ENCODE measurements at places on chromosomes 4 and X.

DNA sequence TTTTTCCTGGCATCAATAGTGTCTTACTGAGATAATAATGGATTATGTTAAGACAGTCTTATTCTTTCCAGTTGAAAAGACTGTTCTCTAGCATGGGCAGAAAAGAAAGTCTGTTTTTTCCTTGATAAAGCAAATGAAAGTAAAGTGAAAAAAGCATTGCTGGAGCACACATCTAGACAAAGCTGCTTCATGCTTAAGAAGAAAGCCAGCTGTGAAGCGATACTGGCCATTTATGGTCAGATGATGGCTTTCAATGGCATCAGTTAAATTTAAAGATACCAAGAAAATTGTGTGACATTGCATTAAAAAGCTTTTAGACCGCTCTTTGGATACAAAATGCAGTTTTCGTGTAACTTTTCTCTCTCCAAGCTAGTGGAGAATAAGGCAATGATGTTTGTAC, 242.1 kb upstream of the TRAM1L1 start:
- no peak for DNase-seq

DNA sequence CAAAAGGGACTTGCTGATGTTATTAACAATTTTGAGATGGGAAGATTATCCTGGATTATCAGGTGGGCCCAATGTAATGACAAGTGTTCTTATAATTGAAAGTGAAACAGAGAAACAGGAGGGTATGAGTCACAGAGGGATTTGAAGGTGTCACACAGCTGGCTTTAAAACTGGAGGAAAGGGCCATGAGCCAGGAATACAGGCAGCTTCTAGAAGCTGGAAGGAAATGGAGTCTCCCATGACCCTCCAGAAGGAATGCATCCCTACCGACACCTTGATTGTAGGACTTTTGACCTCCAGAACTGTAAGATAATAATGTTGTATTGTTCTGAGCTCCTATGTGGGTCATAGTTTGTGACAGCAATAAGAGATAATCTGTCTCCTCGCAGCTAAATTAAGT, 98.0 kb upstream of the STIM2 start:
- DNase-seq, result no peak

- DNase-seq, result no peak
Observed at GRCh38 chr4:169741569-169741968, 16.2 kb downstream of the HPF1 start.

DNA sequence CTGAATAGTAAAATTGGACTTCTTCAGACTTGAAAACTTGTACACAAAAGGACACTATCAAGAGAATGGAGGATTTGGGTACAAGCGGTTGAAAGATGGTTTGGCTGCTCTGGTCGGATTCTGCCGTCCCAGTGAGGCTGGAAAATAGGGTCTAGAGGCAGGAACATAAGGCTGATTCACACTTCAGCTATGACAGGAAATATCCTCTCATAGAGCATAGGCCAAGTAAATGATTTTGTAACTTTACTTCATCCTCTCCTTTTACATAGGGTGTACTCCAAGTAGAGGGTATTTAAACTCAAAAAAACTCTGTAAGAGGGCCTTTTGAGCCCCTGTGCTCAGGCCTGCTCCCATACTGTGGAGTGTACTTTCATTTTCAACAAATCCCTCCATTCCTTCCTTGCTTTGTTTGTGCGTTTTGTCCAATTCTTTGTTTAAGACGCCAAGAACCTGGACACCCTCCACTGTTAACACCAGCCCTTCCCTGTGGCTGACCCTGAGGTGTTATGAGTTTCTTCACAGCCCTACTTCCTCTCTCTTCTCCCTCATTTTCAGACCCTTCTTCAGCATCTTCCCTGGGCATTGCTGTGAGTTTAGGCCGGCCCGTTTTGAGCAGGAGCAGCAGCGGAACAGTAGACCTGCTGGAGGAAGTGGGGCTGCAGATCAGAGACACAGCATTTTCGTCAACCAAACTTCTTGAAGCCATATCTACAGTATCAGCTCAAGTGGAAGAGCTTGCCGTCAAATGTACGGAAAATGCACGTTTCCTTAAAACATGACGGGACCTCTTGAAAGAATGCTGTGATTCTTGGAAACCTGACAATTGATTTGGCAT, 7.2 kb downstream of the PGAM4 start:
- no peak for DNase-seq

DNA sequence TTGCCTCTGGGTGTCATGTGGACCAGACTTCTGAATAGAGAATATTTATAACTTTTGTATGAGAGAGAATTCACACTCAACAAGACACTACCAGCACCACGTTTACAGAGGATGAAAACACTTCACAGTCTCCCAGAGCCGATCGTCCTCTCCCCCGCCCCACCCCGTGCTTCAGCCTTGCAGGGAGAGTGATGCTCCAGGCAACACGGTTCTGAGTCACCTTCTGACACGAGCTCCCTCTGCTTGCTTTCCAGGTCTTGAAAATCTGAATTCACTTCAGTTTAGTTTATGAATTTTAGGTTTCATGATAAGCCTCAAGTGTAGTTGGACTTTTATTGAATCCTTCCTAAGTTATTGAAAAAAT, 59.8 kb downstream of the CPLX1 start:
- no peak for DNase-seq

GRCh38 chr4:164357957-164358356, 396.0 kb upstream of the SMIM31 start:
- no peak for DNase-seq

DNA sequence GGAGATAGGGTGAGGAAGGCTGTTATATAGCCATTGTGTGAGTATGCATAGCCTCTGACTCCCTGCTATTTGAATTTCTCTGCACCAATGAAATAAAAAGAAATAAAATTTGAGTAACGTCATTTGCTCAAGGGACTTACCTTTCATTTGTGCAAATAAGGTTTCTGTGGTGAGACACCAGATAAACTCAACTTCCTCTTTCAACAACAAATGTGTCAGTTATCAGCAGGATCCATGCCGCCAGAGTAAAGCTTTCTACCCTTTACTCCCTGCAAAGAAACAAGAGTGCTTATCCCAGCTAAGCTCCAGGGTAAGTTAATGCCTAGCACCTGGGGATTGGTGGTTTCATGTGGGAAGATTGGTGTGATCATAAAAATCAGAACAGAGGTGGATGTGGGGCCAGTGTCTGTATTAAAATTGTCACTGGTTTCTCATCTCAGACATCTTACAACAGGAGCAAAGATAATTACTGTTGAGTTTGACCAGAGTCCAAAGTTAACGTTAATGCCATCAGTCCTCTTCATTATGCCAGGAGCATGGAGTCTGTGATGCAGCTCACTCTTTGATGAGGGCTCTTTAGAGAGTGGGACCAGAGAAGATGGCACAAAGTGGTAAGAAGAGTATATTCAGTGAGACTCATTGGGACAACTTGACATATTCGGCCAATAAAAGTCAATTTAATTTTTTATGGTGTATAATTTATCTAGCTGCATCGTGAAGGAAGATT, at the start of gene P2RY10:
Gene P2RY10 (plus strand): TSS at position 206 of the 727 bp plus-strand sequence. CDS start 15,130 bp downstream, outside the sequence.
- no peak for DNase-seq

DNA sequence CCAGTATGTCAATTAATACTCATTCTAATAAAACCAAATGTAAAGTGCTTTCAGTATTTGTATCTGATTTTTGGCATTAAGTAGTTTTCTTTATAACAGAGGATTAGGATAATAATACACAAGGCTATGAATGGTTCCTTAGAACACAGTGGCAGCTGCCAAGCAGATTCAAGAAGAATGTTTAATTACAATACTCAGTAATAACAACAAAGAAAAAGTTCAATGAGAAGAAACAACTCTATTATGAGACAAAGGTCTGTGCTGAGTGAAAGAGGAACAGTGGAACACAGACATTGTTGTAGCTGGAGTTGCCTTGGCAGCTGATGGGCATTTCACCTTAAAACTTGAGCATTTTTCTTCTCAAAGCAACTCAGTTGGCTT, 502.6 kb upstream of the NR3C2 start:
- no peak for DNase-seq

- DNase-seq, result no peak
Observed at GRCh38 chr4:52212702-52213101, 161.6 kb downstream of the SPATA18 start.

GRCh38 chr4:97013711-97014110, 1129.6 kb downstream of the STPG2 start:
- DNase-seq, result no peak

DNA sequence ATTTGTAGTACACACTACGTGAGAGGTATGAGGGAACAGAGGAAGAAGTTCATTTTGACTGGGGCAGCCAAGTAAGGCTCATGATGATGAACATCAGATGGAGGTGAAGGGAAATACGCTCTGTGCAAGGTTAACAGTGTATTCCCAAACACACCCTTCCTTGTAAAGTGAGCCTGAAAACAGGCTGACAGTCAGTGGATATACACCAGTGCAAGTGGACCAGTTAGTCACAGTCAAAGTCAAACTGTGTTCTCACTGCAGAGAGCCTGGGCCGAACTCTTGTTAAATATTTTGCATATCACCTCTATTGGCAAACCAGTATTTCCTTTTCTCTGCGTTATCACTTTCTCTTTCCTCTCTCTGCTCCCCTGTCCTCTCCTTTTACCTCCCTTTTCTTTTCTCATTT, 23.4 kb upstream of the RHOH start:
- DNase-seq, result no peak

GRCh38 chr4:36255577-36255976, 11.3 kb upstream of the ARAP2 start:
- DNase-seq, result no peak

DNA sequence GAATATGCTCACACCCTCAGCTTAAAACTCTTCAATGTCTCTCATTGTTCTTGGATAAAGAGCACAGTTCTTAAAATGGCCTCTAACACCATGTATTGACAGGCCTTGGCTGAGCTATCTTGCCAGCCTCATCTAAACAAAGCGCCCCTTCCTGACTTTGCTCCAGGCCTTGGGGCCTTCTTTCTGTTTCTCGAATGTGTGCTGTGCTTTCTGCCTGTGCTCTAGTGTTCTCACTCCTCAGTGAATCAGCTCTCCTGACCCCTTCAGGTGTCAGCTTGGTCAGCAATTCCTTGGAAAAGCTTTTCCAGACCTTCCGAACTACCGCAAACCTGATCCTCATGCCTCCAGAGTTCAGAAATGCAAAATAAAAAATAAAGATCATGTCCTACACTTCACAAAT, 346.3 kb upstream of the FSTL5 start:
- no peak for DNase-seq

DNA sequence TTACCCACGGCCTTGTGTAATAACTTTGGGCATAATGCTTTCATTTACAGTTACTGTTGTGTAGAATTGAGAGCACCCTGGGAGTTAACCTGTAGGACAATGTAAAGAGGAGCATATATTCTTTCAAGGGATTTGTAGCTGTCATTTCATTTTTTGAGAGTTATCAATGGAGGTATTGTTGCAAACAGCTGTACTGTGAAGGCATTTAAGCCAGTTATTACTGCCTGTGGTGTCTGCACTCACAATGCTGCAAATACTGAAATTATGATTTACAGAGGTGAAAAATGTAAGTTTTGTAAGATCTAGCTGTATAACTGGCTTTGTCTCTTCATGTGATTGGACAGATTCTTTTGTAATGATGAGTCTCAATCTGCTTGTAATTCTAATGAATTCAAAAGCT, 131.5 kb upstream of the FAT1 start:
- DNase-seq, result no peak

- DNase-seq, result no peak
Observed at GRCh38 chrX:38371641-38372040, 19.2 kb downstream of the OTC start.
